ENCODE measurements at places on chromosomes 6 and 20. TPM values are rescaled to one million over a fixed set of nuclear protein-coding genes. Genes with fewer than 3 reads are reported as not detected.

The TTK gene
- 5.6 TPM for polyA plus RNA-seq

The SYTL3 gene
- polyA plus RNA-seq, result 2.4 TPM

The SLC32A1 gene
- polyA plus RNA-seq, result not detected

The ID4 gene
- 24.8 TPM for polyA plus RNA-seq

The RIPOR3 gene
- polyA plus RNA-seq, result 2.6 TPM

The MANEA gene
- polyA plus RNA-seq, result 2.0 TPM

The ZNF335 gene
- 10.7 TPM for polyA plus RNA-seq
